ENCODE measurements at places on chromosomes 3 and 15. TPM values are rescaled to one million over a fixed set of nuclear protein-coding genes. Genes with fewer than 3 reads are reported as not detected.

GRCh38 chr3:30142946-30143345 is 463.5 kb upstream of the TGFBR2 start:
- H3K4me1 ChIP-seq: peaks cover 10% of the 10 kb centered on the region
- no peak overlapping the region for H3K27ac ChIP-seq
- no peak overlapping the region for H3K4me3 ChIP-seq
- no peak for DNase-seq
- no peaks in the 10 kb centered on the region for H3K27me3 ChIP-seq
- H3K36me3 ChIP-seq: no peaks in the 10 kb centered on the region

DNA sequence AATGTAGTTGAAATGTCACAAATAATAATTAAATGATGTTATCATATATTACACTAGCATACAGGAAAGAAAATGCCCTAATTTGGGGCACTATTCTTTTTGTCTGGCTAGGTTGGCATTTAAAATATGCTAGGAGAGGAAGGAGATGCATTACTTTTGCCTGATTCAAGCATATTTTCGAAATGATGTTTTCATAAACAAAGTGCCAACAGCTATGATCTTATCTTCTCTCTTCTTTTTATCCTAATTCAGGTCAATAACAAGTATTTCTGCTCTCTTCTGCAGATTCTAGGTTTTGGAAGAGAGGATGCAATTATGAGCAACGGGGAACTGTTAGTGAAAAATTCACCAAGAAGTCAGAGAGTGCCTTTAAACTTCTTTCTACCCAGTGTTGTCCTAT is 55.8 kb upstream of the NR2F2 start:
- no peaks in the 10 kb centered on the region for H3K36me3 ChIP-seq
- H3K4me3 ChIP-seq: no peak overlapping the region
- no peak for DNase-seq
- no peaks in the 10 kb centered on the region for H3K27me3 ChIP-seq
- H3K4me1 ChIP-seq: no peaks in the 10 kb centered on the region
- no peak overlapping the region for H3K27ac ChIP-seq

DNA sequence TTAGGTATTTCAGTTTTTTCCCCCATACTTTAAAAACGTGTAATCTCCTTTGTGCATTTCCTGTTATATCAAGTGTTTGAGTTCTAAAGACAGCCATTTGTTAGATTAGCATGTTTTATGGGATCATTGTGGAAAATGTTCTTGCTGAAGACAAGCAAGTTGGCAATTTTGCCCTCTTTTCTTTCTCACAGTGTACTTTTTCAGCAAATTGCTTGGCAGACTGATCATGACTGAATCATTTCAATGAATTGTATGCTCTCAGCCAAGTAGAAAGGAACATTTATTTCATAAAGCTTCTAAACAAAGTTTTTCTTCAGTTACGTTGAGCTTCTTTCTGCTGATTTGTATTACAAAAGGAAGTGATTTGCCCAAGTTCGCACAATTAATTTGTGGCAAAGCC is 51.6 kb downstream of the ATG7 start:
- no peaks in the 10 kb centered on the region for H3K4me1 ChIP-seq
- no peak for DNase-seq
- peaks cover 7% of the 10 kb centered on the region for H3K36me3 ChIP-seq
- H3K27me3 ChIP-seq: no peaks in the 10 kb centered on the region
- H3K4me3 ChIP-seq: no peak overlapping the region

DNA sequence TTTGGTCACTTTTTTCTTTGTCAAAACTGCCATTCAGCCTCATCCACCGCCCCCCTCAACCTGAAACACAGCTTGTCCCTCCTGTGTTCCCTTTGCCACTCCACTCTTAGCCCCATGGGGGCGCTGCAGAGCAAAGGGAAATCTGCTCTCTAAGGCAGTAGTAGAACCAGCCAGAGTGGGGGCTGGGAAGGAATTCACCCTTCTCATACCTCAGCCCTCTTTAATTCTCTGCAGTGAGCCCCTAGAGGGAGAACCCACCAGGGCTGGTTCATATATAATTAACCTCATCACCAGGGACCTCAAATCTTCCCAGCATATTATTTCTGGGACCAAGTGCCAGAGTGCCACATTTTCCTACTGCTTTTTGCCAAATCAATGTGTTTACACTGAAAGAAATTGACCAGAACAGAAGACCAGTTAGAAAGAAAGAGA is 2.8 kb upstream of the BCL6 start:
- H3K36me3 ChIP-seq: no peaks in the 10 kb centered on the region
- no peak overlapping the region for H3K27ac ChIP-seq
- H3K4me3 ChIP-seq: no peak overlapping the region
- DNase-seq: peak; percentile 95
- H3K4me1 ChIP-seq: peaks cover 47% of the 10 kb centered on the region

DNA sequence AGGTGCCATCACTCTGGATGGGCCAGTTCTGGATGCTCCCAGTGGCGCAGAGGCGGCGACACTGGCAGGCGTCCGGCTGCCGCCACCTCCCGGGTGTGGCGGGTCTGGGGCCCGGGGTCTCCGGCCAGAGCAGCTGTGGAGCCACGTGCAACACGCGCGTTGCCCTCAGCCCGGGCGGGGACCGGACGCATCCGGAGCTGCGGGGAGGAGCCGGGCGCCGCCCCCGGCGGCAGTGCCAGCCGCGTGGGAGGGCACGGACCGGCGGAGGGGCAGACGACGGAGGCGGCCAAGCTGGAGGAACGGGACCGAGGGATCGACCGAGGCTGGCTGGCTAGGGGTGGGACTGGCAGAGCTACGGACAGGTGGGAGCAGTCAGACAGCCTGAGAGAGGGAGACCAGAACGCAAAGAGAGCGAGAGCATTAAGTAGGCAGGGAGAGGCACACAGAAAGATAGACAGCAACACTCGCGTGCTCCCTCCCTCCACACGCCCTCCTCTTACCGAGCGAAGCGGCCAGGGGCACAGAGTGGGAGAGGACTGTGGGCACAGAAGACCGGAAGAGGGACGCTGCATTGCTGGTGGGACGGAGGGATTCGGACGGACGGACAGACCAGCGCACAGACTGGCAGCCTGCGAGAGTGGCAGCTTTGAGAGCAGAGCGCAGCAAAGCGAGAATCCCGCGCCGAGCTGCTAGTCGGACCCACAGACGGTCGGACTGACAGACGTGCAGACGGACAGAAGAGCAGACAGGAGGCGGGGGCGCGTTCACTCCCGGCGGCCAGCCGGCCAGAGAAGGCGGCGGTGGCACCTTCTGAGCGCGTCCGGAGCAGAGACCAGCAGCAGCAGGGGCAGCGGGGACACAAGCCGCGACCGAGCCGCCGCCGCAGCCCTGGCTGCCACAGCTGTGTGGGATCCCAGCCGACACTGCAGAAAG is at the start of gene ARPP21:
TSS of gene ARPP21 (plus strand) at position 272 of the 933 bp plus-strand sequence. CDS start 42,227 bp downstream, outside the sequence.
- H3K36me3 ChIP-seq: no peaks in the 10 kb centered on the region
- H3K4me3 ChIP-seq: peak within 1 kb of the TSS; percentile 58
- no peak within 1 kb of the TSS for H3K27ac ChIP-seq
- peak; percentile 70 for DNase-seq
- no peaks in the 10 kb centered on the region for H3K4me1 ChIP-seq

DNA sequence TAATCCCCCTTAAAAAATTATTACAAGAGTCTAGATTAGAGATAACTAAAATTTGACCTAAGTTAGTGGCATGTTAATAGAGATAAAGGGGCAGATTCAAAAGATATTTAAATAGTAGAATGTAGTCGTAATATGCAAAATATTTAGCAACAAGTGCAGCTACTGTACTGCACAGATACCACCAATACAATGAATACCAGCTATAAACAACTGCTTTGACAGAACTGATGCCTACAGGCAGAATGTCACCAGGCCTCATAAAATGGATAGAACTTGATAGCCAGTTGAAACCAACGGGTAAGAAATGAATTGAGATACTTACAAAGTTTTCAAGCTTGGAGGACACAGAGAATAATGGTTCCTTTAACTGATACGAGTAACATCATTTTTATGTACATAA is 249.3 kb upstream of the VEPH1 start:
- DNase-seq: no peak
- H3K36me3 ChIP-seq: no peaks in the 10 kb centered on the region
- no peak overlapping the region for H3K27ac ChIP-seq
- no peak overlapping the region for H3K4me3 ChIP-seq
- peaks cover 16% of the 10 kb centered on the region for H3K4me1 ChIP-seq

DNA sequence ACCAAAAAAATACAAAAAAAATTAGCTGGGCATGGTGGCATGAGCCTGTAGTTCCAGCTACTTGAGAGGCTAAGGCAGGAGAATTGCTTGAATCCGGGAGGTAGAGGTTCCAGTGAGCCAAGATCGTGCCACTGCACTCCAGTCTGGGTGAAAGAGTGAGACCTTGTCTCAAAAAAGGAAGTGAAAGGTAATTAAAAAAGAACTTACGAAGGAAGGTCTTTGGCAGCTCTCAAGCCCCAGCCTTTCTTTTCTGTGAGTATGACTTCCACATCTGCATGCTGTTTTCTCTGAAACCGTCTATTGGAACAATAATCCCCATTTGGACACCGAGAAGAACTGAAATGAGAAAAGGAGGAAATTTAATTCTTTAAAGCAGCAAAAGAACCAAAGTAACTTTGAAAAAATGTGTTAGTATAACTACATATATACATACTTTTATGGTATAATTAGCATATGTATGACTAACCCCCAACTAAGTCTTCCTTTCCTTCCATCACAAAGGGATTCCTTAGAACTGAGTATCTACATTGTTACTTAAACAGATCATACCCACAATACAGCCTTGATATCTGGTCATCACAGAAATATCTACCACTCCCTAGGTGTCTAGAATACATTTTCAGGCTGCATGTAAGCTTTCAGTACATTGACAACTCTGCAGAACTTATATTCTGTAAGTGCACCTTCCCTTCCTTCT is 50.1 kb downstream of the SETD2 start:
- peaks cover 2% of the 10 kb centered on the region for H3K4me1 ChIP-seq
- peaks cover 4% of the 10 kb centered on the region for H3K36me3 ChIP-seq

- H3K4me1 ChIP-seq: peaks cover 4% of the 10 kb centered on the region
- no peak overlapping the region for H3K4me3 ChIP-seq
- no peaks in the 10 kb centered on the region for H3K27me3 ChIP-seq
- DNase-seq: no peak
- H3K36me3 ChIP-seq: no peaks in the 10 kb centered on the region
- no peak overlapping the region for H3K27ac ChIP-seq
Measured at GRCh38 chr3:173976281-173976680, 578.7 kb downstream of the NLGN1 start.

- peak overlapping the region; percentile 98 for H3K27ac ChIP-seq
- peak overlapping the region; percentile 89 for H3K4me3 ChIP-seq
- peak; percentile 93 for DNase-seq
- H3K27me3 ChIP-seq: no peaks in the 10 kb centered on the region
- peaks cover 18% of the 10 kb centered on the region for H3K4me1 ChIP-seq
Measured at GRCh38 chr3:185936814-185937688, 763 bp downstream of the TRA2B start.

PATL2 gene
- total RNA-seq: not detected

PIF1 gene
- total RNA-seq: 111 TPM

EXD1 gene
- 0.41 TPM for total RNA-seq
